ENCODE measurements at places on chromosomes 3 and 15.

DNA sequence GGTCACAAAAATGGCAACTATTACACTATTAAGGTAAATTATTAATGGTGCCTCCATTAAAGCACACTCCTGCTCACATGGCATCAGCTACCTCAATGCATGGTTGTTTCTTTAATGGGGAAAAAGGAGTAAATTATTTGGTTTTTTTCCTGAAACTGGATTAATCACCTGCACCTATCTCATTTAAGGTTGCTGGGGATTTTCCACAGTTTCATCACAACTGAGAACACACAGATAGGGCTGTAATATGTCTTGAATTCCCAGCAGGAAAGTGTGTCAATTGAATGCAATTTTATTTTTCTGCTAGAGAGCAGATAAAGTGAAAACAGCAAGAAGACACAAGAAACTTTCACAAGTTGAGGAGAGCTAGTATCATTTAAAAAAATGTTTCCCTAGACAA is 36.4 kb downstream of the RFTN1 start:
- no peak for DNase-seq

- no peak for DNase-seq
These were observed 61.6 kb upstream of the CTNNB1 start for GRCh38 chr3:41137686-41138111.

DNA sequence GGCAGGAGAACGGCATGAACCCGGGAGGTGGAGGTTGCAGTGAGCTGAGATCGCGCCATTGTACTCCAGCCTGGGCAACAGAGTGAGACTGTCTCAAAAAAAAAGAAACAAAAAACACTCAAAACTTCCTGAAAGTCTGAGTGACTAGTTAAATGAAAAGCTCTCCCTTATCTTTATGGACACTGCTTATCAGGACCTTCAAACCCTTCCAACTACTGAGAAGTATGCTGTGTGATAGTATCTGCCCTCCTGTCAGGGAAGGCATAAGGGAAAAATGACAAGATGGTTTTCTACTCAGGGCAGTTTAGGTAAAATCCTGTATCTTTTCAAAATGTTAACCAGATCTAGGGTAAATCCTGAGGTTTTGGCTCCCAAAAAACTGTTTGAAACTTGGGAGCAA is 21.8 kb downstream of the EMC7 start:
- DNase-seq = no peak

DNA sequence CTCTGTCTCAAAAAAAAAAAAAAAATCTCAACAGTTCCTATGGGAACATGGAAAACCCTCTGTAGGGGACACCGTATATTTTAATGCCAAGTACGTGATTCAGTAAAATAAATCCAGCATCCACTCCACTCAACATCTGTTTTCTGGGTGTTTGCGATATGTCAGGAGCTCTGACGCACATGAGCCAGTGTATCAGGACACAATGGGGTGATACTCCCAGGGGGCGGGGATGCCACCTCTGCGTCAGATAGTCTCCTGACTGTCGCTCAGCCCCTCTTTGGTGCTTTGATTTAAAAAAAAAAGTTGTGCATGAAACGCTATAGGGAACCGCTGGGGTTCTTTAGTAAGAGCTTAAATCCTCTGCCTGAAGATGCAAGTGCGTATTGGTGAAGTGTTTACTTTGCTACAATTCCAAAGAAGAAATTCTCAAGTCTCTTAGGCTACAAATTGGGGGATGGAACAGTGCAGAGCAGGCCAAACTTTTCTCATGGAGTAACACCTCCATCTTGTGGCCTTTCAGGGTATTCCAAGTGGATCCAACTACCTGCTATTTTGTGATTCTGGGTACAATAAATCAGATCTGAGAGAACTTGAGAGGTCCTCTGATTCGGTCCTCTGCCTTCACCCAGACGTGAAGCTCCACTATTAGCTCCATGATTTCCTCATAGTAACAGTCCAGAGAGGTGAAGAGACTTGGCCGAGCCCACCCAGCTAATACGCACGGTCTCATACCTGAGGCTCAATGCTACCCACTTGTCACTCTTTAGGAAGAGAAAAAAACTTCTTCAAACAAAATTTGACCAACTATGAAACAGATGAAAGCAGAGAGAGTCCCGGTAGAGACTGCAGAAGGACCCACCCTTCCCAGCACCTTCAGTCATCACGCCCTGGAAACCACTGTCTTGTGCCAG is 9.3 kb upstream of the NR2E3 start:
- no peak for DNase-seq

DNA sequence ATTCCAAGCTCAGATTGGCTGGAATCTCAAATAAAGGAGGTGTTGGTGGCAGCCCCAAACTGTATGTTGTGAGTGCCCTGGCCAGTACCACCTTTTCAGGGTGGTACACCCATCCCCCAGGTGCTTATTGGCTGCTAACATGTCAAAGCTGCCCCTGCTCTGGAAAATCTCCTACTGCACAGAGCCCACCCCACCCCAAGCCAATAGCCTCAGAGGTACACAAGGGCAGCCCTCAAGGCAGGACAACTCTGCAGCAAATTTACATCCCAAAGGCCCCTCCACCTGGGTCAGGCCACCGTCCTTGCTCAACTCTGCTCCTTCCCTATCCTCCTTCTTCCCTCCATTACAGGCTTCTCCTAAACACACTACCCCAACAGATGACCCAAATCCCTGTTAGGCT is 37.1 kb upstream of the LYZL4 start:
- no peak for DNase-seq

DNA sequence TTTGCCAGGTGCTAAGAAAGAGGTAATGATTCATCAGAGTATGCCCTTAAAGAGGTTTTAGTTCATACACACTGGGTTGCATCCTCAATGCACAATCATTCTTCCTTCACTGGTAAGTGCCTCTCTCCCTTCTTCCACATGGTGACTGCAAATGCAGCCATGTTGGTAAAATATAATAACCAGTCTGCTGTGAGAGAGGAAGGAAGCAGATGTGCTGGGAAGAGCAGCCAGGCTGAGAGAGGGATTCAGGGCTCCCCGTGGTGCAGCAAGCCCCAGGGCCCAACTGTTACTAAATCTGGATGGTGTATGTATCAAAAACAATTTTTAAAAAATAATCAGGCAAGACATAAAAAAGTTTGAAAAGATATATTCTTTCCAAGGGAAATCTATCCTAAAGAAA is 498.1 kb downstream of the MAGI1 start:
- DNase-seq = no peak

DNA sequence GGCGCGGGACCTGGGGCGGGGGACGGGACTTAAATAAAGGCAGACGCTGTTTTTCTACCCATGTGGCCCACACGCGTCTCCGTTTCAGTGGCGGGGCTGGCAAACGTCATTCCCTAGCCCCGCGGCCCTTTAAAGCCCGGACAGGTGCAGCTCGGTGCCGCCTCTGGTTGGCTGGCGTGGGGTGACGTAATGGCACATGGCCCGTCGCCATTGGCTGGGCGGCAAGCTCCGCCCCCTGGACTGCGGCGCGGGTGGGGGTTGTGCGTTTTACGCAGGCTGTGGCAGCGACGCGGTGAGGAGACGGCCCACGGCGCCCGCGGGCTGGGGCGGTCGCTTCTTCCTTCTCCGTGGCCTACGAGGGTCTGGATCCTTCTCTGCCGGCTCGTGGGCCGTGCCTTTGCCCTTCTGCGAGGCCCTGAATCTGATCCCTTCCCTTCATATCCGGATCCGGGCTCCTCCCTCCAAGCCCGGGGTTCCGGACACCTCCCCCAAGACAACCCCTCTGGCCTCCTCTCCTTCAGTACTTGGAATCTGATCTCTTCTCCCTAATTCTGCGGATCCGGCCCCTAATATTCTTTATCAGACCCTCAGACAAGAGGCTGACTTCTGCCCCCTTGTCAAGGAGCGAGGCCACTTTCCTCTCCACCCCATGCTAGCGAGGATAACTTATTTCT is at the start of gene CRELD1:
Gene CRELD1 (plus strand): TSS at position 274 of the 674 bp plus-strand sequence. CDS start 605 bp downstream, outside the sequence.
- DNase-seq = peak; percentile 93

GRCh38 chr3:60298141-60298540 is 953.1 kb downstream of the FHIT start:
- DNase-seq = no peak

- no peak for DNase-seq
These were observed 108.8 kb upstream of the UMPS start for GRCh38 chr3:124621498-124621897.

GRCh38 chr3:155233213-155233612 is 60.3 kb downstream of the STRIT1 start:
- DNase-seq = no peak

GRCh38 chr15:30923429-30923828 is 19.7 kb downstream of the FAN1 start:
- no peak for DNase-seq

- DNase-seq = no peak
These were observed 26.6 kb downstream of the QTRT2 start for GRCh38 chr3:114083112-114083511.

- DNase-seq = no peak
These were observed 428.0 kb downstream of the RBMS3 start for GRCh38 chr3:29708884-29709283.

- DNase-seq = no peak
These were observed 27.4 kb upstream of the CHST2 start for GRCh38 chr3:143092191-143092590.

GRCh38 chr15:69084404-69085030 is 70.0 kb downstream of the NOX5 start:
- no peak for DNase-seq

DNA sequence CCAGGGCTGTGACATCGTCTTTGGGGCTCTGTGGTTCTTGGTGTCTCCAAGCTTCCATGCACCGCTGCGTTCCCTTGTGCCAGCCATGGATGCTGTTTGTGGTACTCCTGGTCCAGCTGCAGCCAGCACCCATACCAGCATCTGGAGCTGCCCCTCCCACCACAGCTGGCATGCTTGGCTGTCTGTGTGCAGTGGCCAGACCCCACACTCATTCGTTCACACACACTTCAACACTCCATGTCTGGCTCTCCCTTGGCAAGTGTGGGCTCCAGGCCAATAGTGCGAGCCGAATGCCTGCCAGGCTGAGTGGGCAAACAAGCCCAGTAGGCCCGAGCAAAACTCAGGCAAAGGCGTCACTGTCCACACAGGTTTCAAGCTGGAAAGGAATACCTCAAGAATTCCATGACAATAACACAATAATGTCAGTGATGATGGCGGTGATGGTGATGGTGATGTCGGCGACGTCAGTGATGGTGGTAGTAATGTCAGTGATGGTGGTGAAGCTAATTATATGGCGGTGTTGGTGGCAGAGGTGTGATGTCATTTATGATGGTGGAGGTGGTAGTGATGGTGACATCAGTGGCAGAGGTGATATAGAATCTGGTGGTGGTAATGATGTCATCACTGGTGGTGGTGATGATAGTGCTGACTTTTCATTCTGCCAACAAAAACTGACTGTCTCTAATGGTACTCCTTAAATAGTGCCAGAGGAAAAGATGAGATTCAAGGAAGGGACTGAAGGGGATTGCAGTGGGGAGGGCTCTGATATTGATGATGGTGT is 19.3 kb downstream of the TBC1D21 start:
- no peak for DNase-seq

GRCh38 chr3:53240989-53241972 is 14.5 kb downstream of the TKT start:
- DNase-seq = no peak

- DNase-seq = no peak
These were observed 263.3 kb downstream of the LPP start for GRCh38 chr3:188417271-188417696.

GRCh38 chr3:49740427-49740826 is 16.7 kb upstream of the GMPPB start:
- DNase-seq = no peak

DNA sequence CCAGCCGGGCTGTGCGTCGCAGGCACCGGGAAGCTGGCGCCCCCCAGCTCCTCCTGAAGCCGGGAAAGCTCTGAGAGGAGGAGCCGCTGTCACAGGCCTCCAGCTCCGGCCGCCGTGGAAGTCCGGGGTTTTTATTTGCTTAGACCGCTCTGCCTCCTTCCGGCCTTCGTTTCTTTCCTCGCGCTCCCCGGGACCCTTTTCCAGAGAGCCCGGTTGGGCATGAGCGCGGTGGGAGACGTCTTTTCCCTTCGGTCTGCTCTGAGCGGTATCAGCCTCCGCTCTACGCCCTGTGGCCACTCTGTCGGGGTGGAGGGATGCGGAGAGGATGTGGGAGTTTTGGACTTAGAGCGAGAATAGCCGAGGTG is 559 bp downstream of the SENP5 start:
- DNase-seq = no peak

DNA sequence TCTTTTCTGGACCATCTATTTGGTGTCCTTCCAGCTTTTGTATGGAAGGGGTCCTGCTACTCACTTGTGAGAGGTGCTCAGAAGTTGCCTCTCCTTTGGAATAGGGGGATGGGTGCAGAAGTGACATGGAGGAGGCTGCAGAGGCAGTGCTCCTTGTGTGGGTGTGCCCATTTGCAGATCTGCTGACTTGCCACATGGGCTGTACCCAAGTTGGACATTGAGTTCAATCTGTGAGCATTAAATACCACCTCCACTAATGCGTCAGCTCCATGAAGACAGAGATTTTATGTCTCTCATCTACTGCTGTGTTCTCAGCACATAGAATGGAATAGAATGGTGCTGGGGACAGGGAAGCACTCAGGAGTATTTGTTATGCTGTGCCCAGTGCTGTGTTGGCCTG is 76.2 kb downstream of the RGMA start:
- DNase-seq = no peak

- DNase-seq = no peak
These were observed 671.7 kb upstream of the ROBO1 start for GRCh38 chr3:80439490-80439889.

GRCh38 chr15:67766968-67767367 is 58.3 kb upstream of the SKOR1 start:
- DNase-seq = no peak

DNA sequence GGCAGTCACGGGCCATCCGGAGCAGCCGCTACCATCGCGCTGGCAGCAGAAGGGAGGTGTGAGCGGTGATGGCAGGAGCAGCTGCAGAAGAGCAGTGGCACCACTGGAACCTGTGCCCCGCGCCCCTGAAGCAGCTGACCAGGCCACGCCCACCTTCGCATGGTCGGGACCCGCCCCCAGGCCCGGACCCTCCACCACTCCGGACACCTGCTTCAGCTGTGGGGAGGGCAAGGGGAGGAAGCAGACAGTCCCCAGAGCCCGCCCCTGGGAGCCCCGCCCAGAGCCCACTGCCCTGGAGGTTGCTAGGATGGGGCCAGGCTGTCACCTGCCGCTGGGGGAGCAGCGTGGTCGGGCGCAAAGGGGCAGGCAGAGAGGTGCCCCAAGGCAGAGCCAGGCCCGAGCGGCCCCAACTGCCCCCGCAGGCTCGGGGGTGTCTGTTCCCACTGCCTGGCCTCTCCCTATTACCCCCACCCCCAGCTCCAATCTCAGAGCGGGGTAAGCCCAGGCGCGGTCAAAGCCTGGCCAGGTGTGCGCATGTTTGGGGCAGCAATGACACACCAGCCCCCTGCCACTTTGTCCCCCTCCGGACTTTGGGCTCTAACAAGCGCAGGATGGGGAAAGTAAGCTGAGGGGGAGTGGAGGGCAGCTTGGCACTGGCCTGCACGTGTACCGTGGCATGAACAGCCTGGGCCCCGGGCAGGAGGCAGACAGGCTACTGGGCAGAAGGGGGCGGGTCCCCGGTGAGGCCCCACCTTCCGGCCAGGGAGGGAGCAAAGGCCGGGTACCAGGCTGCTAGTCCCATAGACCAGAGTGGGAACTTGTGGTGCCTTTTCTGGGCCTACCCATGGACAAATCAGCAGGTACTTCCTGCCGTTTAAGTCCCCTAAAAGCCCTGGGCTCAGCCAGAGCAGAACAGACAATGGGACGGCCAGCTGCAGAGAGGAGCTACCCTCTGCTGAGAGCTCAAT is 8.7 kb downstream of the SPCS1 start:
- no peak for DNase-seq
